ENCODE measurements at places on chromosomes 13 and 19.

DNA sequence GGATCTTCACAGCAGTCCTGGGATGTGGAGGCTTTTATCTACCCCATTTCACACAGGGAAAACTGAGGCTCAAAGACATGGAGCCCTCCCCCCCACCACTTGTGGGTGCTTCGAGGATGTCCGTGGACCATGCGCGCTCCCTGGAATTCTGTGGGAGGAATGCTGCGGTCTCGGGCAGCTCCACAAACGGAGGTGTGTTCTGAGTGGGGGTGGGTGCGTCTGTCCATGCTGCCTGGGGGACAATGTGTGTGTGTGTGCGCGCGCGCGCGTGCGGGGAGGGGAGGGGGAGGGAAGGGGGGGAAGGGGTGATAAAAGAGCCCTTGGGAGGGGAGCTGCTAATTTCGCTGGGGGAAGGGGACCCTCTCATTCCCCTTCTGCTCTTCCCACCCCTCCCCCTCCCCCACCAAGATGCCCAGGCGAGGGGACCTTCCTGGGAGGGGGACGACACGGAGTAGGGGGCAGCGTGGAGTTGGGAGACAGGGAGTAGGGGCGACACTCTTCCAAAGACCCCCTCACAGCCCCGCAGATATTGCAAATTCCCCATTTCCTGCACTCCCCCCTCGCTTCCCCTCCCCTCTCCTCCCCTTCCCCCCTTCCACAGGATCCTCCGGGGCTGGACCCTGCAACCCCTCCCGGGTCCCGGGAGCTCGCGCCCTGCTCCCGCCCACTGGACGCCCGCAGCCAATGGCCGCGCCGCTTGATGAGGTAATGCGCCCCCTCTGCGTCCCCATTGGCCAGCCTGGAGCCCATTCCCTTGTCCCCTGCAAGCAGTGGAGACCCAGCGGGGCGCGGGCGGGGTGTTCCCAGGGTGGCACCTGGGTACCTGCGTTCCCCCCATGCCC is 18.9 kb upstream of the ZNRF4 start:
- peak; percentile 87 for DNase-seq

- no peak for DNase-seq
Observed at GRCh38 chr13:108680011-108680410, 50.6 kb downstream of the MYO16 start.

- DNase-seq, result no peak
Observed at GRCh38 chr13:45316338-45316737, 24.6 kb downstream of the TPT1 start.

GRCh38 chr13:113431171-113431570 is 22.1 kb downstream of the ADPRHL1 start:
- no peak for DNase-seq

- DNase-seq, result no peak
Observed at GRCh38 chr13:30331331-30331771, 24.0 kb upstream of the KATNAL1 start.

- no peak for DNase-seq
Observed at GRCh38 chr13:111161601-111162600, 46.8 kb downstream of the ARHGEF7 start.

DNA sequence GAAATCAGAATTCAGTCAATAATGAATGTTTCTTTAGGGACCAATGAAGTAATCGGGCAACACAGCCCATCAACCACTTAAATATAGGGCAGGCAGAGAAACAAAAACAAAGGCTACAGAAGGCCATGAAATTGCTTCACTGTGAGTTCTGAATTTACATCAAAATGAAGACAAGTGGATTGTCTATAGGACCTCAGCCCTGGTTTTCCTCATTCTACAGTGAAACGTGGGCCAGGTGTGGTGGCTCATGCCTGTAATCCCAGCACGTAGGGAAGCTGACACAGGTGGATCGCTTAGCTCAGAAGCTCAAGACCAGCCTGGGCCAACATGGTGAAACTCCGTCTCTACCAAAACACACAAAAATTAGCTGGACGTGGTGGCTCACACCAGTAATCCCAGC is 416.0 kb downstream of the KLF12 start:
- no peak for DNase-seq

DNA sequence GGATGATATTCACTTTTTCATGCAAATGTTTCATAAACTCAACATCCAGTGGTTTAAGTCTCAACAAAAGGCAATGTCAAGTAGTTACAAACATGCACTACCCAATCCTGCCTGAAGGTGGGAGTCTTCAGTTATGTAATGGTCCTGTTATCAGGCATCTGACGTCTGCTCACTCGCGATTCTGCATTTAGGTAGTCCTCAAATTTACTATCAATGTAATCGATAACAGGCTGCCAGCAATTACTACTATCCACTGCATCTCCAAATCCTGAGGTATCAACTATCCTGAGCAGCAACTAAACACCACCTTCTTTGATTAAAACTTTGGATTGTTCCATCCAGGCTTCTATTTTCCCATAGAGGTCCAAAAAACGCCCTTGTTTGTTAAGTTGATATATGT is 51.2 kb downstream of the NLRP12 start:
- DNase-seq, result peak; percentile 31

DNA sequence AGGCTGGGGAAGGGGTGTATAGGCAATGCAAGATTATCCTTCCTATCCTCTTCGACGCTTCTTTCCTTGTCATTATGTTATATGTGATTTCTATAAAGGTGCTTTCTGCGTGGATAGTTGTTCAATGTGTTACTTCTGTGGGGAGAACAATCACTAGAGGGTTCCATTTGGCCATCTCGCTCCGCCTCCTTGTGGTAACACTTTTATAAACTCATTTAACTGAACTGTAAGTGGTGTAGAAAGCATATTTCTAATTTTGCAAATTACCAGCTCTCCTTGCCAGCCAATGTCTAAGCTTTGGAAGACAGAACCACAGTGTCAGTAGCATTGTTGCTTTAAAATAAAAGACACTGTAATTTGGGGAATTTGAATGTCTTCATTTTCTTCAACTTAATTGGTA is 1093.7 kb upstream of the MIR17HG start:
- no peak for DNase-seq

GRCh38 chr19:33460221-33460908 is 61.2 kb downstream of the PEPD start:
- DNase-seq, result no peak

GRCh38 chr13:51704399-51705313 is 99.3 kb downstream of the DHRS12 start:
- DNase-seq, result no peak

- no peak for DNase-seq
Observed at GRCh38 chr13:51066091-51066831, 44.8 kb downstream of the C13orf42 start.

DNA sequence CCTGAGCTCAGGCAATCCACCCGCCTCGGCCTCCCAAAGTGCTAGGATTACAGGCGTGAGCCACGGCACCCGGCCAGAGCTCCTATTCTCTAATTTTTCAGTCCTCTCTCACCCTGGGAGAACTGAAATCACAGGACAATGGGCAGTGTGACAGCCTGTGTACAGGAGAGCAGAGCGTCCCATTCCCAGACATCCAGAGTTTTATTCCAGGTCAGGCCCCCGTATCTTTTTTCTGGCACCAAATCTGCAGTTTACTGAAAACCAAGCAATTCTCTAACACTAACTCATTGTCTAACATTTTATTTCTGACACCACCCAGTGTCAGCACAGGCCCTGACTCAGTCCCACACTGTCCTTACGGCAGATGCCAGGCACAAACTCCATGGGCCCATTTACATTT is 6.7 kb downstream of the ZNF708 start:
- no peak for DNase-seq
